A549 treated with ZK216348 at 1 μM for 4 hours (cell line): ENCODE measurements at places on chromosomes 16 and 17. TPM values are rescaled to one million over a fixed set of nuclear protein-coding genes. Genes with fewer than 3 reads are reported as not detected.

The SEZ6L2 gene
- 11.0 to 24.3 TPM (median 19.9 TPM) in 5 replicates for total RNA-seq

The BORCS6 gene
- 4.3 to 9.6 TPM (median 8.8 TPM) in 5 replicates for total RNA-seq

The ABCC12 gene
- 0.06 to 0.22 TPM (median 0.20 TPM) in 3 of 5 replicates, not detected in the others for total RNA-seq

The PAM16 gene
- total RNA-seq = 58.5 to 74.5 TPM (median 66.4 TPM) in 5 replicates

The CHST5 gene
- 0.08 TPM in 1 of 5 replicates, not detected in the others for total RNA-seq

The GRIN2C gene
- 0.21 to 0.52 TPM (median 0.27 TPM) in 5 replicates for total RNA-seq
